ENCODE measurements at places on chromosomes 2 and 18.

DNA sequence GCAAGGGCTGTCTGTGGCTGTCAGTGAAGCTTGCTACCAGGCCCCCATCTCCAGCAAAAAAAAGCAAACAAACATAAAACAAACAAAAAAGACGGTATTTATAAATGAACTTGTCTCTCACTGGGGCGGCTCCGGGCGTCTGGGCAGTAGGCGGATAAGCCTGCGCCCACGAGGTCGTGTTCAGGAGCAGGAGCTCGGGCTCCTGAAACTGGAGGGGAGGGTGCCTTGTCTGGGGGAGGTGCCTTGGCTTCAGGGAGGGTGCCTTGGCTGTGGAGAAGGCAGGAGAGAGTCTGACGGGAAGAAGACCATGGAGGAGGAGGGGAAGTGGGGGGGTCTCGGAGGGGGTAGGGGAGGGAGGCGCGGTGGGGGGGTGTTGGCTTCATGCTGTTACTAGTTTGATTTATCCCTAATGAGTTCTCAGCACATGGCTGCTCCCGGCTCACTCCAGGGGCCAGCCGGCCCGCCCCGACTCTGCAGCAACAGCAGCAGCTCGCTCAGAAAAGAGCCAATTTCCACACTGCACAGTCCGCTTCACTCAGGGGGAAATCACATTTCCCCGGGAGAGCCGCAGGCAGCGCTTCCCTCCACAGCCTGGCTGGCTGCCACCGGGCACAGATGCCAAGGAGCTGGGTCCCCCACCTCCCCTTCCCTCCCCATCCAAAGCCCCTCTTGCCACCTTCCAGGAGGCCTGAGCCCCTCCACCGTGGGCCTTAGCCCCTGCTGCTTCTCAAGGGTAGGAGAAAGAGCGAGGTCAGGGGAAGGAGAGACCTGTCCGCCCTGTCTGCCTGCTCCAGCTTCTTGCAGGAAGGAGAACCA, 38.7 kb downstream of the PSD4 start:
- DNase-seq, result no peak

GRCh38 chr18:55968550-55968949, 380.6 kb upstream of the TCF4 start:
- DNase-seq, result no peak

- no peak for DNase-seq
These were observed 11.1 kb upstream of the KCMF1 start for GRCh38 chr2:84959566-84960506.

DNA sequence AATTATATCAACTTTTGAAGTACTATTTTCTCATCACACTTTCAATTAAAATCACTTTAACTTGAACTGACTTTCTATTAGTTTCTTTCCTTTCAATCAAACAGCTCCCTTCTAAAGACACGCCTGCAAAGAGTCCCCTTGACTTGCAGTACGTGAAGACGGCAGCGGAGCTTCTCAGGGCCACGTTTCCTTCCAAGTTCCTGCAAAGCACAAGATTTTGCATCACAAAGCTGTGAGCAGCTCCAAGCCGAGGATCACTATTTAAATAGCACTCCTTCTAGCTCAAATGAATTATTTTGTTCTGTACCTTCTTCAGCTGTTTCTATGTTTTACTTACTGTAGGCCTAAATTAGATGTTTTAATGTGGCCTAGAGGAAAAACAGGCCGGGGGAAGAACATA, 30.8 kb downstream of the SH3YL1 start:
- no peak for DNase-seq

DNA sequence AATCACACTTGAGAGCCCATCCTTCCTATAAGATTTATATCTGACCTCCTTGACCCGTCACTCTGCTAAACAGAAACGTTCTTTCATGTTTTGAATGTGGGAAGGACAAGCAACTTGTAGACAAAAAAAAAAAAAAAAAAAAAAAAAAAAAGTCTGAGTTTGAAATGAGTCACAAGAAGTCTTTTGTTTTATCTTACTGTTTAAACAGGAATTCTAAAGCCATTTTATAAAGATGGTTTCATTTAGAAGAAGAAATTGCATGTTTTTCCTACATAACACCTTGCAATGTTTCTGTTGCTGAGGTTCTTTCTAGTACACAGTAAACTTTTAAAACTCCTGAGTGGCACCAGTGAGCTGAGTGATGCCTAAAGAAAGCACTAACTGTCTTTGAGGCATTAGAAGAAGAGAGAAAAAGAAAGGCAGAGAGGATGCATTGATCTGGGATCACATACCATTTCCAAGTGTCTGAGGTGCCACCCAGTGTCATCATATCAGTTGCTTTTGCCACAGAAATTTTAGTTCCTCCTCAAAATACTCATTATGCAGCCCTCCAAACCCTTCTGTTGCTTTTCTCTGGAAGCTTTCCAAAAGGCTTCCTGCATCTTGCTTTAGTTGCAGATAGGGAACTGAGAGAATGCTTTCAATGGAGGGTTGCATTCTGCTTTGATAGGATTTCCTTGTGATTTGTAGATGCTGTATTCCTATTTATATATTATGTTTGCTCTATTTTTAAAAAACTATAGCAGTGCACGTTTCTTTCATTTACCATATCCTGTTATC, 69.1 kb downstream of the ACVR2A start:
- DNase-seq, result no peak

Data from cortex of kidney (tissue), 1 donor.